T-helper 2 cell (primary cell): ENCODE measurements at places on chromosomes 11 and 22.

DNA sequence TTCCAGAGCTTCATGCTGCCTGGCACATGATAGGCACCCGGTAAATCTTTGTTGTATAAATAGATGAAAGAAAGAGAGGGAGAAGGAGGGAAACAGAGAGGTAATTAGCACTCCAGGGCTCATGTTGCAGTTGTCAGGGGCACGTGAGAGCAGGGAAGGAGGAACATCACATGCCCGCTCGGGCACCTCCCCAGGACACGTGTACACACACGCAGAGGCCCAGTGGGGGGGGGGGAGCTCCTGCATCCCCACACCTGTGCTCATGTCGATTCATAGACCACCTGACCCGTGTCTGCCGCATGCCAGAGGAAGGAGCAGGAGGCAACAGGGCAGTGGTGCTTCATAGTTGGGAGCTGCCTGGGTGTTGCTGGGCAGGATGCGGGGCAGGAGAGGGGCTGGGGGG lies 37.1 kb upstream of the NNMT start:
- DNase-seq = peak; percentile 12

DNA sequence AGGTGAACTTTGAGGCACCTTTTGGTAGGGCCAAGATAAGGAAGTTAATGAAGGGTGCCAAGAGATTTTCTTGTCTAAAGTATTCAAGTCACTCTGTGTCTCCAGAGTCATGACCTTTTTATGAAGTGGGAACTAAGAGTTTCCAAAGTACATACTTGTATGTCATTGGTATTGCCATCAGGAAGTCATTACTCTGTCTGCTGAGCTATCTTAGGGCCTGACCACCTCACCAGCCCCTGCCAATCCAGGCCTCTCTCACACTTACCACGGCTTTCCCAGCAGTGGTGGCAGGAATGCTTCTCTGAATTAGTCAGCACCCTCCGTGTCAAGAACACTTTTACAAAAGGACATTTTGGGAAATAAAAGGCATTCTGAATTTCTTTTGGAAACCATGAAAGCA lies 192.8 kb upstream of the MTNR1B start:
- no peak for DNase-seq

DNA sequence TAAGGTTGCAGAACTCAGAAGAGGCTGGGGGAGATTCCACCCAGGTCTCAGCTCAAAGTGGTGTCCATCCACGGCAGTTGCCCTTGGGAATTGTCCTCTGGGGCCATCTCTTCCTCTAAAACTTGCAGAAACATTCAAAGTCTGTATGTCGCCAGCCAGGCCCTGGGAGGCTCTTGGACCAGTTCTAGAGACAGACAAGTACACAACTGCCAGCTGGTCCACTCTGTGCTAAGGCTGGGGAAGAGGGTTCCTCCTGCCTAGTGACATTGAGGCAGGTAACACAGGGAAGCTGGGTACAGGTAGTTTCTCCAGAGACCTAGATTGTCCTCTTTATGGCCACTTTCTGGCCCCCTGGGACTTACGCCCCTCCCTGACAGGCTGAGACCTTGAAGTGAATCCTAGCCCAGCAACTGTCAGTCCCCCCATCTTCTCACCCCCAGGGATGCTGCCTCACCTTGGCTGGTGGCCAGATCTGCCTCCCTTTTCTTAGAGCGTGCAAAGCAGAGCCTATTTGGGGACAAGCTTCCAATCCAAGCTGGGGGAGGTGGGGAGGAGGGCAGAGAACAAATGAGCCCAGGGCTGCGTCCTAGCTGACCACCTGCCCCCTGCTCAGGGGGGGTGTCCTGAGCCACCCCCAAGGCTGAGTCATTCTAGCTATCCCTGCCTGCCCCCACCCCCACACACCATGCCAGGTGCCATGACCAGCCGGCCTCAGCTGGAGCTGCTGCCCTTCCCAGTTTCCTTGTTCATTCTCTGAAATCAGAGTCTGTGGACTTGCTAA lies 8.4 kb downstream of the FAM83F start:
- DNase-seq = no peak

GRCh38 chr22:44363013-44363979 lies 50.5 kb upstream of the SHISAL1 start:
- no peak for DNase-seq

- no peak for DNase-seq
These were observed 881.0 kb upstream of the TENM4 start for GRCh38 chr11:80321786-80322185.

DNA sequence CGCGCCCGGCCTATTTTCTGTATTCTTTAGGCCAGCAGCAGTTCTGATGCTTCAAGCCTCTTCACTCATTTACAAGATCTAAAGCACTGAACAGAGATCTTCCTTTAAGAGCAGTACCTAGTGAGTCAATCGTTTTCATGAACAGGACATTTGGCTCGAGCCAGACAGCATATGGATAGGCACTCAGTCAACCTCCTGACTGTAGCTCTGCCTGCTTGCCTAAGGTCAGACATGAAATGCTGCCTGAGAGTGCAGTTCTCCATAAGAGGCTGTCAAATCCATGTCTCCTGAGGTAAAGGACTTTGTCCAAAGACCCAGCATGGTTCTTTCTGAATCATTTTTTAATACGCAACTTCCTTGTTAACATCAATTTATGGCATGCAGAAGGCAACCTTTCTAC lies 941.2 kb downstream of the DLG2 start:
- no peak for DNase-seq

DNA sequence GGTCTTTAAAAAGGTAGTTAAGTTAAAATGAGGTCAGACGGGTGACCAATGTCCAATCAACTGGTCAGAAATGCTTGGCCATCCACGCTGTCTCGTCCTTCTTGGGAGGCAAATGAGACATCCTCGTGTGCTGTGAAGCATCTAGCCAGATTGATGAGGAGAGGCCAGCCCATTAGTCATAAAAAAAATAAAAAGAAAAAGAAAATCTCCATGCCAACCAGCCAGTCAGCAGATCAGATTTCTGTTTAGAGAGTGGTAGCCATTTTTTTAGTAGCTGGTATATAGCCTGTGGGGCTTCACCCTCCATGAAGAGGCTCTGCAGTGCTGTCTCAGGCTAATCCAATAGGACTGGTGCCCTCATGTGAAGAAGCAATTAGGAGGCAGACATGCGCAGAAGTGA lies 343.1 kb upstream of the SYN3 start:
- no peak for DNase-seq

GRCh38 chr11:123976770-123977560 lies 616 bp downstream of the OR10S1 start:
- DNase-seq = peak; percentile 2

DNA sequence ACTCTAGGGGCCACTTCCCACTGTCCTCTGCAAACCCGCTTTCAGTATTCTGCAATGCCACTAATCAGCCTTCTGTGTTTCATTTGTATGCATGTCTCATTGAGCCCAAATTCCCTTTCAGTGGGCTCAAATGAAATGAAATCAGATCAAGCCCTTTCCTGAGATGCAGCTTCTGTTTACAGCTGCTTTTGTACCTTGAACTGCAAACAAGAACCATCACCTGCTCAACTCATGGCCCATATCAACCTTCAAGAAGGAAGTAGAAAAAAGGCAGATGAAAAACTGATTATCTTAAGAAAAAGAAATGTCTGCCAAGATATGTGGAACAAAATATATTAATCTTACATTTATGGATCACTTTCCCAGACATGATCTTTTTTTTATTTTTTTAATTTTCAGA lies 141.1 kb upstream of the ARHGAP42 start:
- DNase-seq = no peak

- DNase-seq = peak; percentile 27
These were observed 30.8 kb upstream of the LRRC10B start for GRCh38 chr11:61477727-61478148.

GRCh38 chr22:47048123-47049077 lies 285.9 kb downstream of the TBC1D22A start:
- no peak for DNase-seq

GRCh38 chr11:8598506-8598905 lies 4.5 kb upstream of the STK33 start:
- no peak for DNase-seq

DNA sequence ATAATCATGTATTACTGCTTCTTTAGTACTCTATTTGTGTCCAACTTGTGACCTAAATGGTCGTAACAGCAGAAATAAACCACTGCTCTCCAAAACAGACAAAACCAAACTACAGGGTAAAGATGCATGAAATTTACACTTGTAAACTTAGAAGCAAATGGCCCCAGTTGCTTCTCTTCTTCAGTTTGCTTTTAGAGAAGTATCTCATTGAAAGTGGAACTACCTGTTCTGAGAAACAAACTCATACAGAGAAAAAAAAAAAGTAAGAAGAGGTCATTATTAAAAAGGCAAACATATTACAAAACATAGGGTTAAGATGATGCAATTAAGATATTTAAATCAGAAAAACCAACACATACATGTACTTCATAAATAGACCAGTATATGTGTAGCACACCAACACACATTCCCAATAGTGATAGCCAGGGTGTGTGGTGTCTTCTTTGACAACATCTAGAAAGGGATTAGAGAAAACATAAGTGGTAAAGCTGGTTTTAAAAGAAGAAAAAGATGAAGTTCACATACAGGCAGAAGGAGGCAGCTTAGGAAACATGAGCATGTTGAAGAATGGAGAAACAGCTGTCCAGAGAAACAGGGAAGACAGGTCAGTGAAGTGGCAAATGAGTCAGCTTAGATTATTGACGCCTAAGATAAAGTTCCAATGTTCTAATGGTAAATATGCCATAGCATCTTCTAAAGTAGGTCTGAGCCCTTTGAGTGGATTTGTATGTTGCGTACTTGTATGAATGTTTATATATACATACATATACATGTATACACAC lies 844.7 kb upstream of the CCDC90B start:
- no peak for DNase-seq

GRCh38 chr22:23287136-23288095 lies 107.1 kb downstream of the BCR start:
- no peak for DNase-seq

- no peak for DNase-seq
These were observed 126.4 kb upstream of the HSD17B12 start for GRCh38 chr11:43554148-43554473.

GRCh38 chr11:47241841-47242301 lies 6.7 kb downstream of the ACP2 start:
- DNase-seq = no peak

GRCh38 chr11:15213471-15214231 lies 98.9 kb downstream of the INSC start:
- no peak for DNase-seq

DNA sequence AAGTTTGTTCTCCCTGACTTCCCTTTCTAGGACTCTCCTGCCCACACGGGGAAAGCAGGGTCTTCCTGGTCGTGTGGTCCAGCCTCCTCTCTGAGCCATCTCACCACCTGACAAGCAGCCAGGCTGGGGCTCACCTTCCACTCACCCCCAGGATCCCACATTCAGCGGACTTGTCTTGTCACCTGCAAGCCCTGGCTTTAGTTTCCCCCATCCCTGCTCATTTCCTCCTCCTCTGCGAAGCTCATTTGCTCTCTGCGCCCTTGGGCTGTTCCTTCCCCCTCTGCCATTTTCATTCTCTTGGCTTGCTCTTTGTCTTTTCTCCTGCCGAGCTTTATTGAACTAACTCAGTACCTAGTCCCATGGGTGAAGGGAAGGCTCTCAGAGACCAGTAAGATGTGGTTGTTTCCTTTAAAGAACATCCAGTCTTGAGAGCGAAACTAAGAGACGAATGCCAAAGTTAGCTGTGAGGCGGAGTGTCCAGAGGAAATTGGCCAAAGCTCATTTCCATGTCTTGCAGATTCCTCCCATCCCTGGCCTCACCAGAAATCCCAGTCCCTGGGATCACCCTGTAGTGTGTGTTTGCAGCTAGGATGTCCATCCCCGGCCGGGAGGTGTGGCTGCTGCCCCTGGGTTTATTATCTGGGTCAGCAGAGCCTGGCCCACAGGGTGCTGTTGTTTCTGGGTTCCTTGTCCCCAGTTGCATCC lies 2.0 kb downstream of the ST14 start:
- DNase-seq = no peak

DNA sequence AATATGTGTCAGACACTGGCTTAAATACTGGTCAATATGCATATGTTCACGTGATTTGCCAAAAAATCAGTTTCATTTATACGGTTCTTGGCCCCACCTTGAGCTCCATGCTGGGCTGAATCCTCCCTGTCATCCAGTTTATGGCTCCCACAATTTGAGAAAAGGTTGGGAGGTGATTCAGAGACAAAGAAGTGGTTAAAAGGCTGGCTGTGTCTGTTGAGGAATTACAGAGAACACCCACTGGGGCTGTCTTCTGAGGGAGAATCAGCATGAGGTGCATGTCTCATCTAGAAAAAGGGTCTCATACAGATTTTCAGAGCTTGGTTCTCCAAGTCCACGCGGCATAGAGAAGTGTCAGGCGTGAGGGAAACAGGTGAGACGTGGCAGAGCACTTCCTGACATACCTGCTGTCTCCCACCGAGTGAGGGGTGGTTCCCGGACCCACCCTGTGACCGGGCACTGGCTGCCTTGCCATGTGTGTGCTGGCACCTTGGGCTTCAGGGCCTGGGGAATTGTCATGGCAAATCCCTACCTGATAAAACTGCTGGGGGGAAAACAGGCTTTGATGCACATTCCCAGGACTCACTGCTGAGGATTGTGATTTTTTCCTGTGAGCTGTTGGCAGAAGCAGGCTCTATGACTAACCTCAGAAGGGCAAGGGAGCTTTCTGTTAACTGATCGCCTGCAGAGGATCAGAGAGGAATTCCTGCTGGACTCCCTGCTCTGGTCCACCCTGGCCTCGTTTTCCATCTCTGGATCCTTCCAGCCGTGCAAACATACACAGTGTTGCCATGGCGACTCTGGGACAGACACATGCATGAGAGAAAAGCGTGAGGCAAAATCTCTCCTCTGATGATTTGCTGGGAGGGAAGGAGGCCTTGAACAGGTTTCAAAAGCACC lies 223.6 kb downstream of the ADAMTS15 start:
- DNase-seq = no peak

DNA sequence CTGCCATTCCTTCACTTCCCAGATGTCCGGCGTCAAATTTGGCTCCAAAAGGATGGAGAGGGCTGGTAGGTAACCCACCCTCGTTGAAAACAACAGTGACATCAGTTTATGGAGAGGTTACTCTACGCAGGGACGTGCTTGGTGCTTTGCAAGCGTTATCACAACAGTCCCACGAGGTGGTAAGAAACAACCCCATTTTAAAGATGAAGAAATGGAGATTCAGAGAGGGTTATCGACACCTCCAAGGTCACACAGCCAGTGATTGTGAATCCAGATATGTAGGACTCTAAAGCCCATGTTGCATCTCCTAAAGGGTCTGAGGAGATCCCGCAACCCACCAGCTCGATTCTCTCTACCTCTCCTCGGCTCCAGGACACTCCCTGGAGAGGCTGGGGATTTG lies 773 bp downstream of the MIAT start:
- no peak for DNase-seq
